Hepatic stellate cell (primary cell): ENCODE measurements at places on chromosomes 1 and 21.

- no peak for DNase-seq
These were observed 1.7 kb upstream of the EPS8L3 start for GRCh38 chr1:109765483-109765815.

DNA sequence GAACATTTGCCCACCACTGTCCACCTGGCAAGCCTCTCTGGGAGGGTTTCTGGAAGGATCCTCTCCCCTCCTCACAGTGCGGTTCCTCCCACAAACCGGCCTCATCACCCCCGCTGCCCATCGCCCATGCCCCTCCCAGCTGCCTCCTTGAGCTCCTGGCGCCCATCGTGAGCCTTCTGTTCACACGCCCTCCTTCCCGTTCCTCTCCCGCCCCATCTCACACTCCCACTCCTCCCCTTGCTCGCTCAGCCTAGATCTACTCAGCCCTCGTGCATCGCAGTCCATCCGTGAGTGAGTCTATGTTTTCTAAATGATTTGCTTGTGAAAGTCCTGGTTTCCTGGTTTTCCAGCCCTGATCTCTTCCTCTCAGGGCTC lies 119.1 kb upstream of the C1orf174 start:
- no peak for DNase-seq

DNA sequence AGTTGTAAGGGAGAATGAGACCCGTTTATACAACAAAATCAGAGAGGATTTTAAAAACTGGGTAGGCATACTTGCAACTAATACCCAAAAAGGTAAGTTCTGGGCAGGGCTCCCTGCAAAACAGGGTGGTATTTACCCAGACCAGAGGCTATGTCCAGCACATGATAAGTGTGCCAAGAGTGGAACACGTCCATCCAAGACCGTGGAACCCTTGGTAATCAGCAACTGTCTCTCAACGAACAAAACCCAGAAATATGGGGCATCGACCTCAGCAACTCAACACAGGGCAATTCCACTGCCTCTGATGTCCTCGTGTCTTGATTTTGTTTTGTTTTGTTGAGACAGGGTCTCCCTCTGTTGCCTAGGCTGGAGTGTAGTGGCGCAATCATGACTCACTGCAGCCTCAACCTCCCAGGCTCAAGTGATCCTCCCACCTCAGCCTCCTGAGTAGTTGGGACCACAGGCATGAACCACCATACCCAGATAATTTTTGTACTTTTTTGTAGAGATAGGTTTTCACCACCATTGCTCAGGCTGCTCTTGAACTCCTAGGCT lies 26.7 kb upstream of the MX1 start:
- DNase-seq, result no peak

- DNase-seq, result no peak
These were observed 28.8 kb downstream of the KRTAP21-3 start for GRCh38 chr21:30689822-30690221.

DNA sequence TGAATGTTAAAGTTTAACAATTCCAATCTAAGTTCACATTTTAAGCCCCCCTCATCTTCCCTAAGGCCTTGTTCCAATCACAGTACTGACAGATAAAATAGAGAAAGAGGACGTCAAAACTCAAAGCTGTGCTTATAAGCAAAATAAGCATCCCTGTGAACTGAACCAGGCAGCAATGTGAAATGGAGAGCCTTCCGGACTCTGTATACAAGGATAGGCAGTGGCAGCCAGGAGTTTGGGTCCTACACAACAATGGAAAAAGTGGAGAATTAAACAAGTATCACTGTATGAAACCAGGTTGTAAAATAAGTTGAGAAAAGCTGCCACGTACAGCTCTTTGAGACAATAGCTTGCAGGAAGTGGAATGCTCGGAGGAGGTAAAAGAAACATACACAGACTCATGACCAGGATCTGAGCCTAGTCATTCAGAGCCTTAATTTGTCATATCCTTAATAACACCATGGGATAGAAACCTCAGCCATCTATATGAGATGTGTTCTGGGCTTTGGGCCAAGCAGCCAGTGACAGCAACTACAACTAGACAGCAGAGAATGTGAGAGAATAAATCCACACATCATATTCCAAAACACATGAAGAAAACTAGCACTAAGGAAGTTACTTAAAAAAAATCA lies 55.2 kb upstream of the PALMD start:
- DNase-seq, result peak; percentile 35

- DNase-seq, result no peak
These were observed 51.5 kb upstream of the CNIH3 start for GRCh38 chr1:224564454-224565084.

DNA sequence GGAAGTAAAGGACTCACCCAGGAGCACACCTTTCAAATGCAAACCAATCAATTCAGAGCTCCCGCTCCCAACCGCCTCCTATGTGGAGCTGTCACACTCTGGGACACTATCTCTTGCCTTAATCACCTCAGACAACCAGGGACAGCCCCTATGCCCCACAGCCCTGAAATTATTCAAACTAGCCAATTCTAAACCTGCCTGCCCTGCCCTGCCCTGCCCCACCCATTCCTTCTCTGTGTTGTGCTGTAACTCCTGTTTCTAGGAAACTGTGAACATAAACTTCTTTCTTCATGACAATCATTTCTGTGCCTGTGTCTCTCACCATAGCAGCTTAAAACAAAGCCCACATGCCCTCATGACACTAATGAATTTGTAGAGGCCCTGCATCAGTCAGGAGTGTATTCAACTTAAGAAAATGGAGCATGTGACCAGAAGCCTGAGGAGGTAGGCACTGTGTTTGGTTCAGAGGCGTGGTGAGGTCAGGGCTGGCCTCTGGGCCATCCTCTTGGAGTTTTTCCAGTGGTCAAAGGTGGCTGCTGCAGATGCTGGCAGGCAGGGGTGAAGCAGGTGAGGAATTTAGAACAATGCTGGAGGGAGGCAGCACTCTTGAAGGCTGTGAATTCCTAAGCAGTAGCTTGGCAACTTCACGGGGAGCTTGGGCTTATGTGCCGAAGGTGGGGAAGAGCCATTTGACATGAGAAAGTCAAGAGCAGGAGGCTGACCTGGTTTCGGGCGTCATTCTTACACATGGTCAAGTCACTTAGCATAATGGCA lies 74.5 kb downstream of the RHOU start:
- DNase-seq, result no peak

- DNase-seq, result no peak
These were observed 45.9 kb downstream of the KLHDC7A start for GRCh38 chr1:18526436-18527275.

DNA sequence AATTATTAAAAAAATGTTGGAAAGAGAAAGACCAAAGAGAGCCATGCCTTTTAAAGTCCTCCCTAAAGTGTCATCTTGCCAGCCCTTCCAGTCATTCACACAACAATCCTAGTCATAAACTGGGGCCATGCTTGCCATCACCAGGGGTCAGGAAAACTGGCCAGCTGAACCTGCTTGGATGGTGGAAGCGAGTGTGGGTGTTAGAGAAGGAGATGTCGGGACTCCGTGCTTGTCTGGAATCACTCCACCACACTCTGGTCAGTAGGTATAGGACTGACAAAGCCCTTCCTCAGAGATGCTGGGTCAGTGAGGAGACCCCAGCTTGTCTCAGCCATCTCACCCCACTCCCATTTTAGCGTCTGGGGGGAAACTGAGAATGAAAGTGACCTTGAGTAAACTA lies 3.3 kb upstream of the HAPLN2 start:
- no peak for DNase-seq

- DNase-seq, result peak; percentile 80
These were observed 22.2 kb downstream of the SLC25A33 start for GRCh38 chr1:9561429-9561828.

- no peak for DNase-seq
These were observed 36.5 kb downstream of the EVA1C start for GRCh38 chr21:32448803-32449594.

DNA sequence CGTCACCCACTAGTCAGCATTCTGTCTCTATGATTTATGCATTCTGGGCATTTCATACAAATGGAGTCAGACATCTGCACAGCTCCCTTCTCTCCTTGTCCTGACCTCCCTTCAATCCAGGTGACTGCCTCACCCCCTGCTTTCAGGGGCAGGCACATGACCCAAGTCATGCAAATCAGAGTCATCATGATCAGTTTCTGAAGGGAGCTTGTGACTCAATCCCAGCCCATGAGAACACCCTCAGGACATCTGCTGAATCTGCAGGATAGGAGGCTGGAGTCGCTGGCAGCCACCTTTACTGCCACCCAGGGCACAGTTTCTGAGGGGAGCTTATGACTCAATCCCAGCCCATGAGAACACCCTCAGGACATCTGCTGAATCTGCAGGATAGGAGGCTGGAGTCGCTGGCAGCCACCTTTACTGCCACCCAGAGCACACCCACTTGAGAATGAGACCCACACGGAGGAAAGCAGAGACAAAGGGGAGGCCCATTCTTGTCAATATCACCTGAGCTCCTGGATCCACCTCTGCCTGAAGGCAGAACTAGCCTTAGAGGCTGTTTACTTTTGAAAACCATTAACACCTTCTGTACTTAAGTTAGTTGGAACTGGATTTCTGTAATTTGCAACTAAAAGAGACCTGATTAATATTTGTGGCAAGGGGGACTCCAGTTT lies 62.3 kb upstream of the SLC25A33 start:
- DNase-seq, result no peak

DNA sequence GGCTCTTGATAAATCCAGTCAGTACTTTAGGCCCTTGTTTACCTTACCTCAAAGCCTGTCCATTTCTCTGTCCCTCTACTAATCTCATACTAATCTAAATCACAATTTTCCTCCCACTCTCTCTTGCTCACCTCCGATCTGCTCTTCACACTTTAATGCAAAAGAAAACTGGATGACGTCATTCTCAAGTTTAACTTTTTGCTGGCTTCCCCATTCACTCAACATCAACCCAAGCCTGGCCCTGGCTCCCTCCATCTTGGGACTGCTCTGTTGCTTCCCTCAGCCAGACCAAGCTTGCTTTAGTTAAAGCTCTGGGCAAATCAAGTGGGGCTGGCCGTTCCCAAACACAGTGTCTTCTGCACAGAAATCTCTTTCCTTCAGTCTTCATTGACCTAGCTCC lies 29.7 kb downstream of the COA6 start:
- DNase-seq, result no peak

DNA sequence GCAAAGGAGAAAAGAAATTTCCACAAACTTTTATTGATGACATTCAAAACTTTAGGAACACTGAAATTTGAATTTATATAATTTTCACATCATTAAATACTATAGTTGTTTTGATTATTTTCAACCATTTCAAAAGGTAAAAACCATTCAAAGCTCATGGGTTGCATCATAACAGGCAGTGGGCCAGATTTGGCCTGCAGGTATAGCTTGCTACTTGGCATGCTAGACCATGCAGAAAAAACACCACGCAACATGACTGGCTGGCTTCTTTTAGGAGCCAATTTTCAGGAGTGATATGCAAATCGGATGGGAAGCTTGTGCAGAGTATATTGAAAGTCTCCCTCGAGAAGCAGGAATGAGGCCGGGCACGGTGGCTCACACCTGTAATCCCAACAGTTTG lies 144.8 kb downstream of the GLUL start:
- no peak for DNase-seq

DNA sequence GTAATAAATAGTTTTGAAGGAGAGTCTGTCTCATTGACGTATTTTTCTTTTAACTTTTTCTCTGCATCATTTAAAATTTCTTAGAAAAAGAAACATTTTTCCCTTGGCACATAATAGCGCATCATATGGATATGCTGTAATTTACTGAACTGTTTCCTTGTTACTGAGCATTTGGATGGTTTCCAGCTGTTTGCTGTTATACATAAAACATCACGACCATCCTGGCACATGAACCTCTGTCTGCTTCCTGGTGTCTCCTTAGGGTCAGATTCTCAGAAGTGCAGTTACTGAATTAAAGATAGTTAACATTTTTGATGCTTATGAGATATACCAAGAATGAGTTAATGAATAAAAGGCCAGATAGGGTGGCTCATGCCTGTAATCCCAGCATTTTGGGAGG lies 67.2 kb downstream of the BACE2 start:
- no peak for DNase-seq

- DNase-seq, result no peak
These were observed 16.6 kb downstream of the UTP11 start for GRCh38 chr1:38029081-38029681.

GRCh38 chr1:33369081-33369480 lies 48.2 kb upstream of the A3GALT2 start:
- DNase-seq, result no peak

DNA sequence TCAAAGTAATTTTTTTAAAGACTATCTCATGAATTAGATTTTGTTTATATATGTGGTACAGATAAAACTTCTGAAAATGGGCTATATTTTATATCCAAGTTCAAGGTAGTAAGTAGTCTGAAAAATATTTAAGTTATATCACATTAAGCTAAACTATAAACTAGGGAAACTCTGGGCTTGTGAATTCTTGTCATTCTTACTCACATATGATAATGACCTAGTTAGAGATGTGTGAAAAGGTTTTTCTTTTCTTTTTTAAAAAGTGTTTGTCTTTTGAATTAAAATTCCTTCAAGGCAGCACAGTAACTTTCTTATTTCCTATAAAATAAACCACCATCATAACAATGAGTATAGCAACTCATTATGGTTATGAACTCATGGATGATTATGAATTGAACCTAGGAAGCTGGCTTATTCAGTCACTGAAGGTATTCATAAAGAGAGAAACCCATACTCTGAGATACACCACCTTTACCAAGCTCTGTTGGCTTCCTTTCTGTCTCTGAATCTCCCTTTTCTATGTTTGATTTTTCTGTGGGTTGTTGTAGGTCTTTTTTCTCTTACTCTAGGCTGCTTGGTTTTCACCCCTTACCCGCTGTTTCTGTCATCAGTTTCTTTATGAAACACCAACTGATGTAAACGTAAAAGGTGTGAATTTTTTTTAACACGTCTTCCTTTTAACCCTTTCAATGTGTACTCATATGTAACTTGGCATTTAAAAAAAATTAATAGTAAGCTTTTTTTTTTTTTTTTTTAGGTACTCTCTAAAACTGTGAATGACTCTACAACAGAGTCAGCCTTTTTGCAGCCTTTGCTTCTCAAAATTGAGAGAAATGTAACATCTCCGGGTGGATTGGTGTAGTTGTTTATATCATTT lies 25.2 kb downstream of the IL12RB2 start:
- no peak for DNase-seq

- no peak for DNase-seq
These were observed 54.7 kb downstream of the PDE9A start for GRCh38 chr21:42708107-42708506.

GRCh38 chr1:159177272-159177907 lies 6.0 kb downstream of the CADM3 start:
- DNase-seq, result no peak

- no peak for DNase-seq
These were observed 50.4 kb downstream of the PGBD5 start for GRCh38 chr1:230375780-230376179.

GRCh38 chr1:230141021-230141648 lies 74.1 kb downstream of the GALNT2 start:
- DNase-seq, result peak; percentile 59

GRCh38 chr1:244065960-244066388 lies 14.9 kb downstream of the ZBTB18 start:
- peak; percentile 72 for DNase-seq

DNA sequence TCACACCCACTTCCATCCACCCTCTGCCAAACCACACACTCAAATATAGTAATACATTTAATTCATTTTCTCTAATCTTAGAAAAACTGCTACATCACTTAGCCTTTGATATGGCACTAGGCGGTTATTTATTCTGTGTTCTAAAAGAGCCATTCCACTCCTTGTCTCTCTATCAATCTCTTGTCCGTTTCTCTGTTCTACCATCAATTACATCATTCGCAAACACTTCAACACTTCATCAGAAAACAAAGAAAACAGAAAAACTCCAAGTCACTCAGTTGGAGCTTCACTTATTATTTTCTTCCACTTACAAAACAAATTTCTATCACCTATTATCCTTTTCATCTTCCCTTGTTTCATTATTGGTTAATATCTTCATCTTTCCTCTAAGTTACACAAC lies 1523.0 kb downstream of the KCNT2 start:
- DNase-seq, result no peak
